Omental fat pad (tissue), 4 donors: ENCODE measurements at places on chromosomes 4 and X. TPM values are rescaled to one million over a fixed set of nuclear protein-coding genes. Genes with fewer than 3 reads are reported as not detected.

GRCh38 chr4:140255467-140255866 is 101.5 kb upstream of the MAML3 start:
- no peak for DNase-seq

- DNase-seq = no peak
These were observed 63.3 kb downstream of the KLHL4 start for GRCh38 chrX:87580862-87581261.

- no peak for DNase-seq
These were observed 154.9 kb downstream of the STK32B start for GRCh38 chr4:5206016-5206790.

The SLIT2 gene
- total RNA-seq = 45.6 TPM

GRCh38 chr4:168220893-168221292 is 97.7 kb downstream of the DDX60 start:
- DNase-seq = no peak

DNA sequence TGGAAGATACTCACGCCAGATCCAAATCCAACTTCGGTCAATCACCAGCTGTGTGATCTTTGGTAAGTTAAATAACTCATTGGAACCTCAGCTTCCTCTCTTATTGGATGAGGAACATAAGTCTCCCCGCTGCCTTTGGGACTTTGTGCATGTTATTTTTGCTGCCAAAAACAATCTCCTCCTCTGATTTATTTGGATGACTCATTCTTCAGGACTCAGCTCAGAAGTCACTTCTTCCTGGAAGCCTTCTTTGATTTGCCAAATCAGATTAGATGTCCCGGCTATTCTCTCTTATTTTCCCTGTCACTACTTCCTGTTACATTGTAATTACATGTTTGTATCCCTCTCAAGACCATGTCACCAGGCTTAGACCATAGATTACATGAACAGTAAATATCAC is 138.0 kb upstream of the BOD1L1 start:
- DNase-seq = no peak

GRCh38 chr4:98626350-98626749 is 32.1 kb downstream of the TSPAN5 start:
- DNase-seq = no peak

The CXorf65 gene
- not detected for total RNA-seq

The C4orf36 gene
- 1.5 TPM for total RNA-seq

GRCh38 chrX:47880927-47881326 is 44.2 kb downstream of the ZNF81 start:
- DNase-seq = no peak

The RBM46 gene
- total RNA-seq = not detected

The HERC5 gene
- 5.9 TPM for total RNA-seq

DNA sequence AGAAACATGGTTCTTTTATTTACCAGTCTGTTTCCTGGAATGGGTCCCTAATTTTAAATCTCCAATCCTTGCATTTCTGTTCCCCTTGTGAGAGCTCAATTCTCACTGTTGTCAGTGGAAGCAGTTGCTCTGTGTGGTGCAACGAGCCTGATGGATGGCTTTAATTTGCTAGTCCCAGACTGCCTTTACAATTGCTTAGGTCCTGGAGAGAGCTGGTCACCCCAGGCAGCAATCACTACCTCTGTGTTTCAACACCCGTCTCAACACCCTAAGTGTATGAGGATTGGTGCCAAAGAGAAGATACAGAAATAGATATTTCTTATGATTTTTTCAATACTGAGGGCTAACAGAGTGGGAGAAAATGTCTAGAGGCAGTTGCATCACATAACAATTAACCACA is 873.8 kb downstream of the GLUD2 start:
- no peak for DNase-seq

GRCh38 chr4:102439236-102439614 is 61.9 kb upstream of the NFKB1 start:
- no peak for DNase-seq

DNA sequence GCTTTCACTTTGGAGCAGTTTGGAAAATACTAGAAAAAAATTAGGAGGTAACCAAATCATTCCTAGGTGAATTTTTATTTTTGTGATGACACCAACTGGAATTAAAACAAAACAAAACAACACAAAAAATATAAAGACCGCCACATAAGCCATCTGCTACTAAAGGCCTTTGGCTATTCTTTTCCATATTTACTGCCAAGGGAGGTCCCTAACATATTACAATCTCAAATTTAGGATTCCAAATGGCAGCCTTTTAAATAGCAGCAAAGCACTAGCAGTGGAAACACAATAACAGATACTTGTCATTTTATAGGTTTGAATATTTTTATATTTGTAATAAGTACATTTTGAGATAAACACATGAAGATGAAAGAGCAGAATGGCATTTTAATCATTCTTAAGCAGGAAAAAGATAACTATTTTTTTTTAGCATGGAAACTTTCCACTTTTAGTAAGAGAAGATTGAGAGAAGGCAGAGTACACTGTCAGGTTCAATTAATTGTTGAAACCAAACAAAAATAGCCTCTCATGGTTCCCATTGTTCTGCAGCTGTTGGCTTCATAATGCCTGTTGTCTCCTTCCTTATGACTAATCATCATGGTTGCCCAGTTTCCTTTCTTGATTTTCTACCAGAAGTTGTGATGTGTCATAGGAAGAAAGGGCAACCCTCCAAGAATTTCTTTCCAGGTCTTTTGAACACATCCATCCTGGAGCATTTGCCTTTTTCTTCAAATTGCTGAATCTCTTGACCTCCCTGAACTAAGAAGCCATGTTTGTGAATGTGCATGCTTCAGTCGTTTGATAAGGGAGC is 219.0 kb upstream of the EMCN start:
- DNase-seq = no peak

The MGARP gene
- total RNA-seq = 6.7 TPM

DNA sequence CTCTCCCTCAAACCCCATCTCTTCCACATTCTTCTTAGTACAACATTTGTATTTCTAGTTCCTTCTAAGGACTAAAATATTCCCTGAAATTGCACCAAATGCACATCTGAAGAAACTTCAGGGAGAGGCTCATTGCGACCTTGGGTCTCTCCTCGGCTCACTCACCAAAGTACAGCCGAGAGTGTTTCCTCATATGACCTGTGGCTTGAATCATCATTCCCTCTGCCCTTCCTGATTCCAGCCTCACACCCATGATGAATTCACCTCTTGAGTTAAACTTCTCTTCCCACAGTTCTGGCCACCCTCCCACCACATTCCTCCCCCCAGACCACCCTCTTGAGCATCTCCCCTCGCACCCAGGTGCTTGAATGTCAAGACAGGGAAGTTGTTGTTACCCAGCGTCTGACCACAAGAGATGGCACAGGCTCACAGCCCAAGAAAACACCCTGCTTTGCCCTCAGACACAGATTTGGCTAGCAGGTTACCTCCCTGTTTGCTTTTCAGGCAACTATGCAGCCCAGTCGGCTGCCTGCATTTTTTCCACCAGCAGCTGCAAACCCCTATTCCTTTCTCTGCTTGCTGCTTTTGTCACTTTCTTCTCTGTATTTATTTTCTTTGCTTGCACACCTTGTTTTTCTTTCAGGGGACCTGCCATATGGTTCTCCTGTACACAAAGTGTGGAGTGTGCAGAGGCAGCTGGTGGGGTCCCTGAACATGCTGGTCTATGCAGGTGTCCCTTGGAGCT is 214.8 kb downstream of the SPATA18 start:
- DNase-seq = no peak

The CENPVL2 gene
- total RNA-seq = not detected

- DNase-seq = no peak
These were observed 34.0 kb downstream of the CENPU start for GRCh38 chr4:184699941-184700340.

- DNase-seq = no peak
These were observed 732.7 kb upstream of the POU3F4 start for GRCh38 chrX:82775426-82775825.

The ARHGAP6 gene
- total RNA-seq = 20.4 TPM

The UGT2B7 gene
- total RNA-seq = not detected

DNA sequence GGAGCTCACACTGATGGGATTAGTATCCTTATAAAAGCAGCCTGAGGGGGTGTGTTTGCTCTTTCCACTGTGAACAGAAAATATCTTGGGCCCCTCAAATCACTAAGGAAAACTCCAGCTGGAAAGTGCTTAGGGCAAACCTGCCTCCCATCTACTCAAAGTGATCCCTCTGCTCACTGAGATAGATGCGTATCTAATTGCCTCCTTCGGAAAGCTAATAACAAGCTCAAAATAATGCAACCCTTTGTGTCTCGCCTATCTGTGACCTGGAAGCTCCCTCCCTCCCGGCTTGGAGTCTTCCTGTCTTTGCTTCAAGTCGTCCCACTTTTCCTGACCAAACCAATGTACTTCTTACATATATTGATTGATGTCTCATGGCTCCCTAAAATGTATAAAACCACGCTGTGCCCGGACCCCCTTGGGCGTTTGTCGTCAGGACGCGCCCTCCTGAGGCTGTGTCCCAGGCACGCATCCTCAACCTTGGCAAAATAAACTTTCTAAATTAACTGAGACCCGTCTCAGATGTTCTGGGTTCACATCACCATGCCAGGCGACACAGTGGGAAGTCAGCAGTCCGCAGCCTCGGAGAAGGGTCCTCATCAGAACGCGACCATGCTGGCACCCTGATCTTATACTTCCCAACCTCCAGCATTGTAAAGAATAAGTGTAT is 34.1 kb upstream of the SORCS2 start:
- DNase-seq = no peak

GRCh38 chrX:64976673-64977040 is 407 bp upstream of the ZC4H2 start:
- DNase-seq = no peak

DNA sequence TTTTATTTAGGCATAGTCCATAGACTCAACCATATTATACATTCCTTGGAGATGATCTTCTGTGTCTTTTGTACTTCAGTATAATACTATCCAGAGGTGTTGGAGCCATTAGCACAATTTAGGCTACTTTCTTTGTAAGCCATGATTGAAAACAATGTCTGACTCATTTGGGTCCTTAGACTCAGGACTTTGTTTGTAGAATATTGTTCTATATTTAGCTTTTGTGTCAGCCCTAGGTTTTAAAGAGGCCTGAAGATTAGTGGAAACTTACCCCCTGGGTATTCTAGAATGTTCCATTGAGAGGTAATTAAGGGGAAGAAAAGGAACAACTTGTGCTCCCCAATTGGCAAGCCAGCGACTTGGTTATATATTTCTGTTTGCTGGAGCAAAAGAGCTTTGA is 145.2 kb upstream of the SCML1 start:
- no peak for DNase-seq

The FAM9C gene
- total RNA-seq = not detected

DNA sequence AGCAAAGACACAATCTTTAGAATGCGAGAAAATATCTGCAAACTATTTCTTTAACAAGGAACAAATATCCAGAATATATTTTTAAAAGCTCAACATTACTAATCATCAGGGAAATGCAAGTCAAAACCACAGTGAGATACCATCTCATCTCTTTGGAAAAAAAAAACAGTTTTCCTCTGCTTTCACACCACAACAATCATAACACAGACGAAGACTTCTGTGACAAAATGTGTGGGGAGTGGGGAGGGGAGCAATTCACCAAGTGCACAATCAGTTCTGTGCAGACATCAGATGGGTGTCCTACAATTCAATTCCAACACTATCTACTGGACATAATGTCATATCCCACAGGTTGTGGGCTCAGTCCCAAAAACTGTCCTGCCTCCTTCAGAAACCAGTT is 293.2 kb upstream of the SLC7A11 start:
- DNase-seq = no peak

- DNase-seq = no peak
These were observed 178.9 kb downstream of the ARAP2 start for GRCh38 chr4:36065274-36065871.

The SPANXA1 gene
- total RNA-seq = not detected

GRCh38 chrX:97155816-97156215 is 272.1 kb downstream of the RPA4 start:
- DNase-seq = no peak

The BMP2K gene
- 33.2 TPM for total RNA-seq
